Activated T-cell treated with anti-CD3 and anti-CD28 coated beads for 48 hours (primary cell): ENCODE measurements at places on chromosomes 1 and 21.

DNA sequence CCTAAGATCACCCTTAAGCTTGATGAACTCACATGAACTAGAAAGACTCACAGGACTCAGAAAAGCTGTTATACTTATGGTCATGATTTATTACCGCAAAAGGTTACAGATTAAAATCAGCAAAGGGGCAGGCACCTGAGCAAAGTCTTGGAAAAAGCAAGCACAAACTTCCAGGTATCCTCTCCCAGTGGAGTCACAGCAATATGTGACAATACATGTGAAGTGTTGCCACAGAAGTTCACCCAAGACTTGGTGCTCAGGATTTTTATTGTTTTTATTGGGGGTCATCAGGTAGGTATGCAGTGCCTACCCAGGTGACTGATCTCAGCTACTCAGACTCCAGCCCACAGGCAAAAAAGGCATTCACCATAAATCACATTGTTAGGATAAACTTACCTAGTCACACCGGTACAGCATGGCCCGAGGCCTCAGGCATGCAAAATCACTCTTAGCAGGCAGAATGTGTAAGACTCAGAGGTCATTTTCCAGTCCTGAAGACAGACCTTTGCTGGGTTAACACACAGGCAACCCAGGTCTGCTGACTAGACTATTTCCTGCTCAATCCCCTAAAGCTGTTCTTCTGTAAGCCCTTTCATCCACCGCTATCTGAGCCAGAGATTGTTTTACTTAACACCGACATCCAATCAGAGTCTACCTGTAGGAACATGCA, 55.6 kb downstream of the SSX2IP start:
- DNase-seq: no peak

- DNase-seq: no peak
Observed at GRCh38 chr1:220970311-220970710, 91.1 kb downstream of the HLX start.

- DNase-seq: no peak
Observed at GRCh38 chr21:41098076-41098475, 69.9 kb upstream of the BACE2 start.

GRCh38 chr1:238135708-238136664, 245.3 kb upstream of the ZP4 start:
- DNase-seq: no peak

DNA sequence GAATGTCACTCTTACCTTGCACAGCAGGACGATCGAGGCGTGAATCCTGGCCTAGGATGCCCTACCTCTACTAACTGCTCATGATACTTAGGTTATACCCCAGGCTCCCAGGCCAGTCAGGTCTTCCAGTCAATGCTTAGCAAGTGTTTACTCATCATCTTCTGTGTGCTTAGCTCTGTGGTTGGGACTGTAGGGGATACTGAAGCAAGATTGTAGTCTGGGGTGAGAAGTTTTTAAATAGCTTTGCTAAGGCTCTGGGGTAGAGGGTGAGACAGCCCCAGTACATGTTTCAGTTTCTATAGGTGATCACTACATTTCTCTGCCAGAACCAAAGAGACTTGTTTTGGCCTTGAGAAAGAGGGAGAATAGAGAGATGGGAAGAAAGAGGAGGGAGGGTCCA, 250.8 kb upstream of the KIAA0040 start:
- no peak for DNase-seq

- DNase-seq: no peak
Observed at GRCh38 chr1:31164291-31164690, 75.4 kb downstream of the NKAIN1 start.

DNA sequence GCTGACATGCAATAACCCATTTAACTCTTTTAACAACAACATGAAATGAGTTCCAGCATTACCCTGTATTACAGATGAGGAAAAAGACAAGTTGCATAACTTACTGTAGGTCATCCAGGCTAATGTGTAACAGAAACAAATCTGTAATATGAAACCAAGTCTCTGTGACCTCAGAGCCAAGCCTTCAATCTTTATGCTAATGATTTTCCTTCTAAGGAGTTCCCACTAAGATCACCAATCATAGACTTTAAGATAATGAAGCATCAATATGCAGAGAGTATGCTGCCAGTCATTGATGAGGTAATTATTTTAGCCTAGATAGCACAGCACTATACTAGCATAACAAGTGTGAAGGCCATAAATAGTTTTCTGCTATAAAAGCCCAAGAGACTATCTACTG, 35.6 kb upstream of the RNPC3 start:
- no peak for DNase-seq

GRCh38 chr1:77188770-77189169, 30.5 kb downstream of the PIGK start:
- DNase-seq: no peak

DNA sequence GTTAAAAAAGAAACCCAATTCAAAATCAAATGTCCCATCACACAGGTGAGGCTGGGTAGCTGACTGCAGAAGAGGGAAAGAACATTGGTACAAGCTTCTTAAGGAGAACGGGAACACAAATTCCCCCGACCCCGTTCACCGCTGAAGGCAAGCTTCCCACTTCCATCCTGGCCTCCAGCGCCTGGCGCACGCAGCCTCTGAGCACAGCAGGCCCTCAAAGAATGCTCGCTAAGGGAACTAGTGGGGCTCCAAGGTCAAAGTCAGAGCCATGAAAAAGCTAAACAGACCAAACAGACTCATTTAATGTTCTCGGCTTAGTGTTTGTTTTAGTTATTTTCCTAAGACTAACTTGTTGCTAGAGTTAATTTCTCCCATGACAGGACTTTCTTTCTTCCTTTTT, 63.7 kb downstream of the SIM2 start:
- no peak for DNase-seq

DNA sequence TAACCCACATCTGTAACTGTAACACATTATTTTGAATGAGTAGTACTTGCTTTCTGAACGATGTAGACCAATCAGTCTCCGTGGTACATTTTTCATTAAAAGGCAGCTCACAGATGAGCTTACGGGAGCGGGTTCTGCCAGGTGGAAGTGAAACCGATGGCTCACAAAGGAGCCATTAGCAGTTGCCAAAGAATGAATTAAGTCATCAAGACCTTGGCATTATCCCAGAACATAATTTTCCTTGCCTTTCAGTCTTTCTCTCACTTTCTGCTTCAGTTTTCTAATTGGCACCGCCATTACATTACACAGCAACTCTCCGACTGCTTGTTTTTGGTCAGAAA, 33.5 kb upstream of the UTS2 start:
- DNase-seq: no peak

DNA sequence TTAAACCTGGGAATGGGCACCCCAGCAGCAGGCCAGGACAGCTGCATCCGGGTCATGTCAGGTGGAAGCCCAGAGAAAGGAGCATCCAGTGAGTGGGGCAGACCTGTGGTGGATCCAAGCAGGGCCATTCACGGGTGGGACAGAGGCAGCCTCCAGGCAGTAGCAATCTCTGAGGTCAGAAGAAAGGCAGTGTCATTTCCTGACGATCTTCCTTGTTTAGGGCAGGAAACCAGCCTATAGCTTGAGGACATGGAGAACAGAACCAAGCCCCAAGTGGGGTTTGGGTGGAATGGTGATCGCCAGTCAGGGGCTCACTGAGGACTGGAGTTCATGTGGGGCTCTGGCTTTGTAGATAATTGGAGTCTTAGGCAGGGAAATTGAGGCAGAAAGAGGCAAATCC, 209.4 kb downstream of the HIVEP3 start:
- no peak for DNase-seq

DNA sequence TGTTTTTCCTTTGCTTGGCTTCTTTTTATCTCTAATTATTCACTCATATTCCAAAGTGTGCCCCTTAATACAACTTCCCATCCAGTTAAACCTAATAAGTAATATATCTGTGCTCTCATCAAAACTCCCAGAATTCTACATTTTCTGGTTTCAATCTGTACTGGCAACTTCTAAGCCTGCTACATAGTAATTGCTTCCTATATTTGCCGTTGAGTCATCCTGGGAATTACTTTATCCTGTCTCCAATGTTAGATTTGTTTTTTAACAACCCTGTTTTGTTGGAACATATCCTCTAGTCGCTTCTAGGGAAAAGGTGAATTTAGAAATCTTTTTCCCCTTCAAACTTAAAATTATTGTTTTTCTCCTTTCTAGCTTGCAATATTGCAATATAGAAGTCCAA, 620.5 kb upstream of the PKN2 start:
- DNase-seq: no peak

DNA sequence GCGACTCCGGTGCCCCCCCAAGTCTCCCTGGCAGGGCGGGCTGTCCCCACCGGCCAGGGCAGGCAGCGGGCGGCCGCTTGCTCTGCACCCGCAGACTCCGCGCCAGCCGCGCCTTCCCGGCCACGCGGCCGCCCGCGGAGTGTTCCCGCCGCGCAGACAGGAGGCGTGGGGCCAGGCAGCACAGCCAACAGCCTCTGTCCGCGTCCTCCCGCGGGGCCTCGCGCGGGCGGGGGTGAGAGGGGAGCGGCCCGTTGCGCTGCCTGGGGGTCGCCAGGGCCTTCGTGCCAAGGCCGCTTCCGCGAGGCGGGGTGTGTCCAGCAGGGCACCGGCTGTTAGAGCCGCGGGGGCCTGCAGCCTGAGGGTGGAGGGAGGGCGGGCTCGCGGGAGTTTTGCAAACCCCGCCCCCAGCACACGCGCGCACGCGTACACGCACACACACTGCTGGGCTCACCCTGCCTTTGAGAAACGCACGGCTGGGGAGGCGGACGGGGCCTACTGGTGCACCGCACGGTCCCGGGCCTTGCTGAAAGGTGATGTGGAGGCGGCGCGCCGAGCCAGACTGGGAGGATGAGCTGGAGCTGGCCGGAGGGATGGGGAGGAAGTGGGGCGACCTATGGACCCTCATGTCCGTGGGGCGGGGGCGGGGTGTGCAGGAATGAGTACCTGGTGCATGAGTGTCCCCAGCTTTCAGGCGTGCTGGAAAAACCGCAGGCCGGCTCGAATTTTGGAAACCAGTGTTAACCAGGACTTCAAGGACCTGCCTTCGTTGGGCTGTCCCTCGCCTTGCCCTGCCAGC, 41.5 kb downstream of the KIAA1614 start:
- peak; percentile 55 for DNase-seq

DNA sequence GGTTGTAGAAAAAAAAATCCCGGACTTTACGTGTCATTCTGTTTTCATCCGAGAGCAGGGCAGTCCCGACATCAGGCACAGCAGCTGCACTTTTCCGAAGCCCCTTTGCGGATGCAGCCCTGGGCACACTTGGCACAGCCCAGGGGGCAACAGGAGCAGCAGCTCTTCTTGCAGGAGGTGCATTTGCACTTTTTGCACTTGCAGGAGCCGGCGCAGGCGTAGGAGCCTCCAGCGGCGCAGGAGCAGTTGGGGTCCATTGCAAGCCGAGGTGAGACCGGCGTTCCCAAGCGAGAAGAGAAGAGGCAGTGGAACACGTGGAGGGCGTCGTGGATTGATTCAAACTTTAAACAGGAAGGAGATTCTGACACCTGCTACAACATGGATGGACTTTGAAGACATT, at the start of gene MT1HL1:
TSS of gene MT1HL1 (minus strand) at position 326 of the 400 bp plus-strand sequence. CDS start at position 257, 69 bp downstream.
- no peak for DNase-seq

DNA sequence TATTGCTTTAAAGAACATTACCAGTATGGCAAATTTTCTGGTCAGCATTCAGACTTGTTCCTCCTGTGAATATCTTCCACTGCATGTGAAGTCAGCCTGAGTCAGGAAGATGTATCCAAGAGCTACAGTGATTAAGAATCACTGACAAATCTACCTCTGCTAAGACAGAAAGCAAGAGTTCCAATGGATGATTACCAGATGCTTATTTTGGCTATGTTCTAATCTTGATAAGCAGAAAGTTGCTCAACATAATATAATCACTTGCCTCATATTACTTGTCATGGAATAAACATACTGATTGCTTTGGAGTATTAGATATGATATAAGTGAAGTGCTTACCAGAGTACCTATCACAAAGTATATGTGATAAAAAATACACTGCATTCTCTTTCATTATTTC, 738.1 kb downstream of the ADGRL2 start:
- no peak for DNase-seq

DNA sequence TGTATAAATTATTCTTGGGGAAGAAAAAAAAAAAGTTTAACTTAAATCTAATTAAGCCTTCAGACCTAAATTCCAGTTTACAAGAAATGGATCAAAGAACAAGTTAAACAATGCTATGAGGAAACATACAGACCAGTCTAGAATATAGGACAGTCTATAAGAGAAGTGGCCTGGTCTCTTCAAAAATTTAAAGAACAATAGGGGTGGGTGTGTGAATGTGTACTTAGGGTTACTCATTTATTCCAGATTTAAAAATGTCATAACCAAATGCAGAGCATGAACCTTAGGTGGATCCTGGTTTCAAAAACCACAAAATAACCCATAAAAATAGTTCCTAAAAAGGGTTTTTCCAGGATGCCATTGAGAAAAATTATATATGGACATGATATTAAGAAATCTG, 21.8 kb upstream of the SYNJ1 start:
- DNase-seq: no peak

DNA sequence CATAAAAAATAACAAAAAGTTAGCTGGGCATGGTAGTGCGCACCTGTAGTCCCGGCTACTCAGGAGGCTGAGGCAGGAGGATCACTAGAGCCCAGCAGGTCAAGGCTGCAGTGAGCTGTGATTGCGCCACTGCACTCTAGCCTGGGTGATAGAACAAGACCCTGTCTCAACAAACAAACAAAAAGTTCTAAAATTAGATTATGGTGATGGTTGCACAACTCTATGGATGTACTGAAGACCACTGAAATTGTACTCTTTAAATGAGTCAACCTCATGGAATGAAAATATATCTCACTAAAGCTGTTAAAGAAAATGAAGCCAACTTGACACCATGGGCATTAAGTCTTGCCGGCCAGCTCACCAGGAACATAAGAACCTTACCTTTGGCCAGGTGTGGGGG, 9.1 kb downstream of the MRAP start:
- no peak for DNase-seq

DNA sequence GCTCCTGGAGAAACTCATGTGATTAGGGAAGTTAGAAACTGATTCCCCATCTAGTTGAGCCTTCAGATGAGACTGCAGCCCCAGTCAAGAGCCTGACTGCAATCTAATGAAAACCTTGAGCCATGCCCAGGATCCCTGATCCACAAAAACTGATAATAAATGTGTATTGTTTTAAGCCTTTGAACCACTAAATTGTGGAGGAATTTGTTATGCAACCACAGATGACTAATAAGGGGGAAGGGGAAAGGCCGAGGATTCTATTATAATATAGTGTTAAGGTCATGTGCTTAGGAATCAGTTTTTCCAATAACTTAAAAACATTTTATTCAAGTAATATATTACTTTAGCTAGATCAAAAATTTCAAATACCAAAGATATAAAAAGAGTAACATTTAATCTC, 52.8 kb upstream of the USP25 start:
- no peak for DNase-seq

DNA sequence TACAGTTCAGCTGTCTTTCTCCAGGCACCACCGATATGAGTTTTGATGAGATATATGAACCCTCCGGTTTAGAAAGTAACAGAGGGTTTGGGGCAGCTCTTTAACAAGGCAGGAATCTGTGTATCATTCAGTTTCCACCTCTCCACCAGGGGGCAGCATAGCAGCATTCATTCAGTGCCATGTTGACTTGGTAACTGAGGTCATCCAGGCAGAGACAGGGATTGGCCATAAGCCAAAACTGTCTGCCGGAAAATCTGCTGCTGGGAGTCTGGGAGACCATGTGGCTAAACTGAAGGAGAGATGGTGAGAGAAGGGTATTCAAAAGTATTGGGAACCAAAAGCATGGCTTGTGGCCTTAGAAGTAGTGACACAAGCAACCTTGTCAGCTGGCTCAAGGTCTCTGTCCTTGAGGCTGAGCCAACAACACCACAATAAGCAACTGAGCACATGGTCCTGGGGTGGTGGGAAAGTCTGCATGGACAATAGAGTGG, 98.5 kb downstream of the LMX1A start:
- peak; percentile 31 for DNase-seq
